ENCODE measurements at places on chromosomes 12 and 14.

- no peak for DNase-seq
These were observed 25.6 kb downstream of the SINHCAF start for GRCh38 chr12:31300341-31300740.

DNA sequence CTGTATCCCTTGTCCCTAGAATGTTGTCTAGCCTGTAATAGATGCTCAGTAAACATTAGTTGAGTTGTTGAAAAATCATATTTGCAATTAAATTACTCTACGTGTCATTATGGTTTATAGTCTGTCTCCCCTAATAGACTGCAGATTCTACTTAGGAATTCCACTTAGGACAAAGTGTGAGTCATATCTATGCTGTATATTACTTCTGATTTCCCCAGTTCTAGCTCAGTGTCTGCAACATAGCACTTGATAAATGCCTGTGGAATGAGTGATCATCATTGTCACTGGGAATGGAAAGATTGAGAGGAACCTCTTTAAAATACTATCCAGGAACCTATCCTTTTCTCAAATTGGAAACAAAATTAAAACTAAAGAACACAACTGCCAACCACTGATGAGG lies 99.3 kb downstream of the TBX5 start:
- DNase-seq = no peak

- DNase-seq = no peak
These were observed 23.2 kb downstream of the BCL11B start for GRCh38 chr14:99248761-99249171.

GRCh38 chr14:59543873-59544272 lies 32.7 kb downstream of the CCDC175 start:
- no peak for DNase-seq

DNA sequence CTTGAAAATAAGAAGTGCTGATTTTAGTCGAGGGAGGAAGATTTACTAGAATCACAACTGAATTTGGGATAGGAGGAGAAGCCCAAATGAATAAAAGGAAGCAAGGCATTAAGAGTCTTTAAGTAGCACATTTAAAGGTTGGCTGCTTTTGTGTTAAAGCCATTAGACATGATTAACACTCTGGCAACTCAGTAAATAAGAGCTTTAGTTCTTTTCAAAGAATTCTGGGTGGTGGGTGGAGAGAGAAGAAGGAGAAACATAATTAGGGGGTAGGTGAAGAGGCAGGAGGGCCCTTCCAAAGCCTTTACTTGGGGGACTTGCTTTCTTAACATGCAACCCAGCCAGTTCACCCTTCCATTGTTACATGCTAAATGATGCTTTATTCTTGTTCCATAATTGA lies 284.6 kb upstream of the SEL1L start:
- DNase-seq = no peak

GRCh38 chr14:89750908-89751392 lies 203.6 kb downstream of the EFCAB11 start:
- no peak for DNase-seq

DNA sequence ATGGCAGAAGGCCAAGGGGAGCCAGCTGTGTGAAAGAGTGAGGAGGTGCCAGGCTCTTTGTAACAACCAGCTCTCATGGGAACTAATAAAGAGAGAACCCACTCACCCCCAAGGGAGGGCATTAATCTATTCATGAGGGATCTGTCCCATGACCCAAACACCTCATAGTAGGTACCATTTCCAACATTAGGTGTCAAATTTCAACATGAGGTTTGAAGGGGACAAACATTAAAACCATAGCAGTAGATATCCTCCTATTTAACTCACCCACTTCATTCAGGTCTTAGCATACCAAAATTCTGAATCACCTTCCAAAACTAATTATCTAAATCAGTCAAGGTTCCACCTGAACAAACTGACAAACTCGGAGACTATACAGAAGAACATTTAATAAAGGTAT lies 75.3 kb downstream of the PPFIA2 start:
- DNase-seq = no peak

- DNase-seq = no peak
These were observed 15.5 kb upstream of the FKBP4 start for GRCh38 chr12:2779281-2779680.

GRCh38 chr12:21324551-21324950 lies 10.2 kb downstream of the SLCO1A2 start:
- no peak for DNase-seq

GRCh38 chr12:88570103-88570502 lies 10.2 kb downstream of the KITLG start:
- DNase-seq = no peak

- DNase-seq = no peak
These were observed 65.5 kb upstream of the SLC38A4 start for GRCh38 chr12:46891306-46891705.

- no peak for DNase-seq
These were observed 192.2 kb upstream of the LMNTD1 start for GRCh38 chr12:25745281-25745680.

GRCh38 chr14:75030147-75030546 lies 21.1 kb downstream of the MLH3 start:
- no peak for DNase-seq

DNA sequence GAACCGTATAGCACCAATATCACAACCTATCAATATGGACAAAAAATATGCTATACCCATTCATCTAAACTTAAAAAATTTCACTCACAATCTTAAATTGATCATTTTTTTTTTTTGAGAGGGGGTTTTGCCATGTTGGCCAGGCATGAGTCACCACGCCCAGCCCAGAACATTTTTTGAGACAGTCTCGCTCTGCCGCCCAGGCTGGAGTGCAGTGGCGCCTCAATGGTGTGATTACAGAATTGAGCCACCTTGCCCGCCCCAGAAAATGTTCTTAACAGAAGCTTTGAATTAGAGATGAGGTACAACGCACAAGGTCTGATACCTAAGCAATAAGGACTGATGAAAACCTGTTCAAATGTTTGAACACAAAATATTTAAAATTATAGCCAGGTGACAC lies 15.8 kb upstream of the ATP5F1B start:
- no peak for DNase-seq

DNA sequence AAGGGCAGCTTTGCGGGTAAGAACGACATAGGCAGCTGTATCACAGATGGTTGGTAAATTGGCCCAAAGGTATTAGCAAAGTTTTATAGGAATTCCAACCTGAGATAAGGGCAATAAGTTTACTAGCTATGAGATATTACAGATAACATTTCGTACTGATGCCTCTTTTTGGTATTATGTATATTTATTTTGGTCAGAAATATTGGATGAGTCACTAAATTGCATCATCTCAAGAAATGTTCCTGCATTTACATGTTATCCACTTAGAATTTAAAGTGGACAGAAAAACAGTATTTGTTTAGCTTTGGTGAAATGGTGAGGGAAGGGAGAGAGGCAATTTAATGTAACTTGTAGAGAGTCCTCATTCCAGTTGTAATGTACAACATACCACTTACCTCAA lies 65.1 kb upstream of the PZP start:
- DNase-seq = no peak

DNA sequence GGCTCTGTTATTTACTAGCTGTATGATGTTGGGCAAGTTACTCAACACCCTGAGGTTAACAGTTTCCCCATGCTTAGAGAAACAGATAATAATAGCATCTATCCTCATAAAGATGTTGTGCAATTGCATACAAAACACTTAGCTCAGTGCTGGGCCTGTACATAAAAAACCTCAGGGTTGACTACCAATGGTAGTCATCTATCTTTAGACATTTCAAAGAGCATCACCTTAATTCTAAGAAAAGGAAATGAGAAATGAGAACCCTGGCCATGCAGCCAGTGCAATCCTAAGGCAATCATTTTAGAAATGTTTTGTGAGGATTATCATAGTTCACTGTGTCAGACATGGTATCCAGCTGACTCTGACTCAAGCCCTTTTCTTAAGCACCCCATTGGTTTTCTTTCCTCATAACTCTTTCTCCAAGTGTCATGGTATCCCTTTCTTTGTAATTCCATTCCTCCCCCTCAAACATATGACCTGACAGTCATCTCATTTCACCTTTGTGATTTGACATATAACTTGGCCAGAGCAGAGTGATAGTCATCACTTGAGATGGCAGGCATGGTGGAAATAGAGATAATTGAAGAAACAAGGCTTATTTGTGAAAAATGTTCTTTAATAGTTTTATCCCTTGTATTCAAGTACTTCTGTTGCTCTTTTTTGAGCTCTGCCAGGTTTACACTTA lies 29.5 kb upstream of the OSBPL8 start:
- DNase-seq = no peak

DNA sequence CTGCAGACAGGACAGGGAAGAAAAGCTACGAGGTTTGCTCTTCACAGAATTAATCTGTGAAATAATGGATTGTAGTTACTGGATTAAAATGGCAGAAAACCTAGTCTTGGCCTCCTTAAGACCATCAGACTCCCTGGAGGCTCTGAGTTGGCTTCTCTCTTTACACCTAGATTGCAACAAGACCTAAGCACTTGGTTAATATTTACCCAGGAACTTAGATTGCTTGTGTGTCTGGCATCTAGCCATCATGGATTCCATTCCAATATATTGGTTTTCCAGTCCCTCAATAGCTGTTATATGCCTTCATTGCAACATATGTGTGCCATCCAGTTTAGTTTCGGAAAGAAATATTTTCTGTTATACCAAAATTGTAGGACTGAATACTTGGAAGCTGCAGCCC lies 1.9 kb upstream of the GTF2A1 start:
- DNase-seq = no peak

DNA sequence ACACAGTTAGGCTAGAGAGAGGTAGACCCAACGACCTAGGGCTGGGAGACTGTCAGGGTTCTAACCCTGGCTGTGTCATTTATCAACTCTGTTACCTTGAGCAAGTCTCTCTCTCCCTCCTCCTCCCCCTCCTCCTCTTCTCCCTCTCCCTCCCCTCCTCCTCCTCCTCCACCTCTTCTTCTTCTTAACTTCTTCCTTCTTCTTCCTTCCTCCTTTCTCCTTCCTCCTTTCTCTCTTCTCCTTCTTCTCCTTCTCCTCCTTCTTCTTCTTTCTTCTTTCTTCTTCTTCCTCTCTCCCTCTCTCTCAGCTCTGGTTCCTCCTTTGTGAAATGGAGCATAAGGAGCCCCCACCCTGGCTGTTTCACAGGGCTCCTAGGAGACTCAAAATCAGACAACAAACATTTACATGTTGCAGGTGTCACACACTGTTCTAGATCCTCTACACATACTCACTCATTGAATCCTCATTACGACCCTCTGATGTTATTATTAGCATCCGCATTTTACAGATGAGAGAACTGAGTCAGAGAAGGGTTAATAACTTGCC lies 2.2 kb upstream of the KCNH3 start:
- no peak for DNase-seq

GRCh38 chr12:85504624-85505023 lies 224.6 kb downstream of the ALX1 start:
- no peak for DNase-seq

DNA sequence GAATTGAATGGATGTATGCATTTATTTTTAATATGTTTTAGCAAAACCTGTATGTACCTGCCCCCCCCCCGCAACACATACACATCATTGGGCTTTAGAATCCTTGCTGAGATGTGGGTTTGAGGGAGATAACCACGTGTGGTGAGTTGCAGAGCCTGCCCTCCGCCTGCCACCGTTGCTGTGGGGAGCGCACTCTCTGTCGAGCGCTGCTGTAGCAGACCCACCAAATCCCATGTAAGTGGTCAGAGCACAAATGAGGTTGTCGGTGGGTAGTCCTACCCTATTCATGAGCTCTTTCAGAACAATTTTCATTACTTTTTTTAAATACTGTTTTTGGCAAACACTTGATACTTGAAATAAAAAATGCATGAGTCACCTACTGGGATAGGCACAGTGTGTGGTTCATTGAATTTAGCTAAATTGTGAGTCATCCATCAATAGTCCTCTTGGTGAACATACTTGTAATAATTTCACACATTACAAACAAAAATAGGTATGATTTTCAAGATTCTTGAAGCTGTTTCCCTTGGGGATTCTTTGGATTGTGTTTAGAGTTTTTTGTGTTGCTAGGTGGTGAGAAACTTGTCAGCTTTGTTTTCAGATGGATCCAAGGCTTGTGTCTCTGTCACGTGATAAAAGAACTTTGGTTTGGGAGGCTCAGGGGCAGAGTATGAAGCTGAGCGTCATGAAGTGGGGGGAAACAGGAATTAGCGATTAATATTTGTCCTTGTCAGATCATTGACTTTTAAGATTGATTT lies 107.6 kb downstream of the PTCSC3 start:
- DNase-seq = no peak

DNA sequence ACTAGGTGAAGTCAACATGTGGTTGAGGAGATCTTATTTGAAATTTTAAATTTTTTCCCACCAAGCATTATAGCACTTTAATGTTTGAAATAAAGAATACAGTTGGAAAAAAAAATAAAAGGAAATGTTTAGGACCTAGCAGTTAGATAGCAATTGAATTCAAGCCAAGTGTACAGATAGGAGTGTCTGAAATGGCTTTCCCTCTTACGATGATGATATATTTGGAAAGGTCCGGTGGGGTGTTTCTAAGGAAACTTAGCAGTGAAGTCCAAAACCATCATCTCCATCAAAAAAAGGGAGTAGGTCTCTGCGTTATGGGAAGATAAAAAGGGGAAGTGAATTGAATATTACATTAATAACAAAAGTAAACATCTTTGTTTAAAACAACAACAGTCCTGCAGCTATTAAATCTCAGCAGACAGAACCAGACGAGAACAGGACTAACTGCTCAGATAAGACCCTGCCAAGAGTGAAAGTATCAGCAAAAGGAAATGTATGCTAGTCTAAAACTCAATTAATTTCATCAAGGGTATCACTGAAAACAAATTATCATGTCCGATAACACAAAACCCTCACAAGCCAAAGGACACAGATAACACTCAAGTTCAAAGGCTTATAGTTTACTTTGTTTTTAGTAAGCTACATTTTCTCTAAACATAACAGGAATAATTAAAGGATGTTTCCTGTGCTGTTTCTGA lies 242.0 kb downstream of the BMP4 start:
- DNase-seq = no peak

- no peak for DNase-seq
These were observed 17.1 kb downstream of the DICER1 start for GRCh38 chr14:95140060-95140858.

DNA sequence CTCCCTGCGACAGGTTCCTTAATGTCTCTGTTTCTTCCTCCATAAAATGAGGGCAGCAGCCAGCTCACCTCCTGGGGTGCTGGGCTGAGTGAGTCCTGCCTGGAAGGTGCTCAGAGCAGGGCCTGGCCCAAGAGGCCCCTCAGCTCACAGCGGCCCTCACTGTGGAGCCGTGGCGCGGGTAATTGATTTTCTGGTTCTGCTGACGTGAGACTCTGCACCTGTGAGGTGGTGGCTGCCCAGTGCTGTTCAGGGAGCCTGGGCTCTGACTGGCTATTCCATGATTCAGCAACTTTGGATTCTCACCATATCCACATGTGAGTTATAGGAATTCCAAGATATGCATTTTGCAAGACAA lies 266.6 kb downstream of the ADGRD1 start:
- DNase-seq = no peak

- no peak for DNase-seq
These were observed 142.8 kb downstream of the DACT1 start for GRCh38 chr14:58780605-58781004.

DNA sequence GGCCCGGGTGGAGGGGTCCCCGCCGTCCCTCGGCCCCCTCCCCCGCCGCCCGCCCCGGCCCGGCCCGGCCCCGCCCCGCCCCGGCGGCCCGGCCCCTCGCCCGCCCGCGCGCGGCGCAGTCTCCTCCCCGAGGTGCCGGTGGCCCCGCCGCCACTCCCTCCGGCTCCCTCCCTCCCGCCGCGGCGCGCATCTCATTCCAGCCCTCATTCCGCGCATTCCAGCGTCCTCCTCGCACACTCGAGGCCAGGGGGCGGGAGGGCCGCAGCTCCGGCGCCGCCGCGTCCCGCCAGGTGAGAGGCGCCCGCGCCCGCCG lies at the start of gene TEAD4:
TEAD4 (plus strand) TSS at position 206 of the 313 bp plus-strand sequence.
- DNase-seq = peak; percentile 81

Measured in left hindlimb (tissue), 1 donor.